Esophagus squamous epithelium (tissue), 5 donors: ENCODE measurements at places on chromosomes 5 and 9. TPM values are rescaled to one million over a fixed set of nuclear protein-coding genes. Genes with fewer than 3 reads are reported as not detected.

DNA sequence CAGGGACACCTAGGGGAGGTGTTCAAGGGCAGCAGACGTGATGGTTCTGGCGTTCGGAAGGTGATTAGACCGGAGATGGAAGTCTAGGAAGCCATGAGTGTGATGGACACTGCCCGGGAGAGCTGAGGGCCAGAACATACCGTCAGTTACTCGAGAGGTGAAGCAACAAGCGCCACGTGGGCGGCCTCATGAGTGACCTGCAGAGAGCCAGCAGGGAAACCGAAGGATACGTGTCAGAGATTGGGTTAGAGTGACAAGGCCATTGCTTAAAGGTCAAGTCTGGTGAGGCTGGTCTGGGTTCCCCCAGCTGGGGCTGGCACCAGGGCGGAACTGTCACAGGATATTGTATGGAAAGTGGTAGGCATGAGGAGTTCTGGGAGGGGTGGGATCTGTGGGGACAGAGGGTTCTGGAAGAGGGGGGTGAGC, 60.0 kb downstream of the C9orf50 start:
- DNase-seq: no peak

DNA sequence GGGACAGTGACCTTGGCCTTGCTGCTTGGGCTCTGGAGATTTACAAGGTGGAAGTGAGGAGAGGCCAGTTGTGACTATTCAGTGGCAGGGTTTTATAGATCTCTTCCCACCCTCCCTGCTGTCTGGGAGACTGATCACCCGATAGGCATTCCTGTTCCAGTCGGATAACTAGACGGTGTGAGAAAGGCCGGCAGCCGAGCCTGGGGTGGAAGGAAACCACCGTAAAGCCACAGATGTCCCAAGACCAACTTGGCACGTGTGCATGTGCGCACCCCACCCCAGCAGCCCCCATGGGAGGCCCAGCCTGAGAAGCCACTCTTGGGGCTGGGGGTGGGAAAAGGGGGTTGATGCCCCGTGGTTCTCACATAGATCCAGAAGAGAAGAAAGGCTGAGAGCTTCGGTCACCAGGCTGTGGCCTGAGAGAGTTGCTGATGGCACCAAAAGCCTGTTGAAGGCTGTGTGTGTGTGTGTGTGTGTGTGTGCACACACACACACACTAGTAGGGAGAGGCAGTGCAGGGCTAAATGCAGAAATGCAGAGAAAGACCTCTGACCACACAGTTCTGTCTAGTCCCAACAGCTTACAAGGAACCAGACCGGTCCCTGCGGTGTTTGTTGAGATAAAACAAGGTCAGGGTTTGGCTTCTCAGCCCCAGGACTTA, 225.8 kb downstream of the FANCC start:
- no peak for DNase-seq

DNA sequence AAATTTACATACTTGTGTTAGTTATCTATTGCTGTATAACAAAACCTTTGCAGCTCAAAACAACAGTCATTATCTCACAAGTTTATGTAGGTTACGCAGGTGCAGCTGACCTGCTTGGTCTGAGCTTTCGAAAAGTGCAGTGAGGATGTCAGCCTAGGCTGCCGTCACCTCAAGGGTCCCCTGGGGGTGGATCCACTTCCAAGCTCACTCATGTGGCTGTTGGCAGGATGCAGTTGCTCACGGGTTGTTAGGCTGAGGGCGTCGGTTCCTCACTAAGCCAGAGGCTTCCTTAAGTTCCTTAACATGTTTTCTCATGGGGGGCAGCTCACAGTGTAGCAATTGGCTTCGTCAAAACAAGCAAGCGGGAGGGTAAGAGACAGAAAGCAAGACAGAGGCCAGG, 139.8 kb downstream of the DOCK8 start:
- DNase-seq: no peak

- no peak for DNase-seq
Measured at GRCh38 chr9:134669399-134669955, 27.9 kb downstream of the COL5A1 start.

The AKNA gene
- total RNA-seq: 25.0 TPM

DNA sequence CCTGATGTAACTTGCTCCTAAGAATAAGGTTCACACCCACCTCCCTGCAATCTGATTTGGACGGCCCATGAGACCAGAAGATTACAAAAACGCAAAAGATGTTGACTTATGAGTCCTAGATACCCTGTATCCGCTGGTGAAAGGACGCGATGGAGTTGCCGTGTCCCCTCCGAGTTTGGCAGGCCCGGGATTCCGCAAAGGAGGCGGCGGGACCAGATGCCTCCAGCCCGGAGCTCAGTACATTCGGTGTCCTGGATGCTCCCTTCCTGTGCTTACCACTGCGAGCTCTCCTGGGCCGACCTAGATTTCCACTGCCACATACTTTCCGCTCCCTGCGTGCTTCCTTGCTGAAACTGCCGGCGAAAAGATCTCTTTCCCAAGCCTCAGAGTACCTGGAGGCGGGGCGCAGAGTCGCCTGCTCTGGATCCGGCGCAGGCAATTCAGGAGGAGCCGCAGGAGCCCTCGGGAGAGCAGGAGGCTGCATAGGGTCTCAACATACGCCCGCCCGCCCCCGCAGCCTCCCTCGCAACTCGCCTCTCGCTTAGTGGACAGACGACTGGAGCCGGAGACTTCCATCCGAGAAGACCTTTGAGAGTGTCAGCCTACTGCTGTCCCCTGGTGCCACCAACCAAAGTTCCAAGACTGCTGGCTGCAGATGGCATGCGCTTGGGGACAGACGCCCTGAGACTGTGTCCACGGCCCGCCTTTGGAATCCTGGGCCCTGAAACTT, 39.8 kb downstream of the ANXA2R start:
- DNase-seq: no peak

The GDA gene
- total RNA-seq: not detected

The KIF4B gene
- not detected for total RNA-seq

DNA sequence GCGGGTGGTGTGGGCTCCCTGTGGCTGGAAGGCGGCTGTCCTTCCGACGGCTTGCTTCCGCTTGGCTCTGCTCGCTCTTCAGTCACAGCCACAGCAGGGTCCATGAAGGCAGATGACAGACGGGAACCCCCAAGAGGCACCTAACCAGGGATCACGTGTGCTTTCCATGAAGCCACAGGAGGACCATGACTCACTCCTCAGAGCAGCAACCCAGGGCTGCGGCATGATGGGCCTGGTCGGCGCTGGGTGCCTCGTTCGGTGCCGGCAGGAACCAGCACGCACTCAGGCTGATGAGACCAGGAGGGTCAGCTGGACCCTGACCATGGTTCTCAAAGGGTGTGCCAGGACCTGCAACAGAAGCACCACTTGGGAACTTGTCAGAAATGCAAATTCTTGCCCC, 32.8 kb upstream of the MED10 start:
- no peak for DNase-seq

GRCh38 chr9:28542928-28543327, 969.6 kb upstream of the C9orf72 start:
- DNase-seq: no peak

The IL13 gene
- total RNA-seq: not detected

The PCDHB15 gene
- total RNA-seq: 0.09 TPM

DNA sequence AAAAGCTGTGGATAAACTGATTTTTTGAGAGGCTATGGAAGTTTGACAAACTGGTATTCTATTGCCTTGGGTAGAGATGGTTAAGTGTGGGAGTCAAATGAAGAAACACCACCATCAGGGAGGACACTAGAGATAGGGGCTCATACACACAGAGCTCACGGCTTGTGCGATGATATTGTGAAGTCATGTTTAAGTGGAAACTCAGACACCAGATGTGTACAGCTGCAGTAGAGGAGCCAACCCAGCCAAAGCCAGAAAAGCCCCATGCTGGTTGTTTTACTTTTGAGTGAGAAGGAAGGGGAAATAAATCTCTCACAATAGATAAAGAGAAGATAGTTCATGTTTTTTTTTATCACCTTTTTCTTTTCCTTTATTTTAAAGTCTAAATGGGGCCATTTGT, 377.7 kb downstream of the DMRT2 start:
- no peak for DNase-seq

DNA sequence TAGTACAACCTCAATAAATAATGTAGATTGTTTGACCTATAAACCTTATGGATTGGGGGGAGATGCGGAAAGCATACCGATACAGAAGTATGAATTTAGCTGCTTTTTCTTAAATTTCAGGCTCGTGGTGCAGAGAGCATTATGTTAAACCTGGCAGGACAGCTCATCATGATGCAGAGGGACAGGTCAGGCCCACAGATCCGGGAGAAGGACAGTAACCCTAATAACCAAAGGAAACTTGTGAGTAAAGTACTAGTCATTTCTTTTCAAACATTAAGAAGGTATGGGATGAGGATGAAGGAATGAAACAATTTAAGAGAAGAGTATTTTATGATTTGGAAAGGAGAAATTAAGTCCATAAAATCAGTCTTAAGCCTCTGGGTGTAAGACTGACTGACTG, 70.5 kb downstream of the ERMP1 start:
- DNase-seq: no peak

GRCh38 chr9:133256686-133257091, 18.3 kb downstream of the ABO start:
- no peak for DNase-seq

DNA sequence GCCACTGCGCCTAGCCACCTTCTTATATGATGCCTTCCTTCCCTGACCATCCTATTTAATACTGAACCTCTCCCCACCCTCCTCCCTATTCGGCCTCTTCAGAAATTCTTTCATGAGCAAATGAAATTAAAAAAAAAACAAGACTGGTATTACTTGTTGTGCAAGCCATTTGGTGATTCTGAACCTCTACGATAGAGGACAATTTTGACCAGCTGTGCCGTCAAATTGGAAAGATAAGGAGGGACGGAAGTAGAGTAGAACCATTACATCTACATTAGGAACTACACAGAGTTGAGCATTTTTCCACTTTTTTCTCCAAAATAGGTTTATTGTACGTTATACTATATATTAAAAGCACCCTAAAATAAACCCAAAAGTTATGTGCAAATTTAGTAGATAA, 2.9 kb downstream of the DHX29 start:
- DNase-seq: no peak

DNA sequence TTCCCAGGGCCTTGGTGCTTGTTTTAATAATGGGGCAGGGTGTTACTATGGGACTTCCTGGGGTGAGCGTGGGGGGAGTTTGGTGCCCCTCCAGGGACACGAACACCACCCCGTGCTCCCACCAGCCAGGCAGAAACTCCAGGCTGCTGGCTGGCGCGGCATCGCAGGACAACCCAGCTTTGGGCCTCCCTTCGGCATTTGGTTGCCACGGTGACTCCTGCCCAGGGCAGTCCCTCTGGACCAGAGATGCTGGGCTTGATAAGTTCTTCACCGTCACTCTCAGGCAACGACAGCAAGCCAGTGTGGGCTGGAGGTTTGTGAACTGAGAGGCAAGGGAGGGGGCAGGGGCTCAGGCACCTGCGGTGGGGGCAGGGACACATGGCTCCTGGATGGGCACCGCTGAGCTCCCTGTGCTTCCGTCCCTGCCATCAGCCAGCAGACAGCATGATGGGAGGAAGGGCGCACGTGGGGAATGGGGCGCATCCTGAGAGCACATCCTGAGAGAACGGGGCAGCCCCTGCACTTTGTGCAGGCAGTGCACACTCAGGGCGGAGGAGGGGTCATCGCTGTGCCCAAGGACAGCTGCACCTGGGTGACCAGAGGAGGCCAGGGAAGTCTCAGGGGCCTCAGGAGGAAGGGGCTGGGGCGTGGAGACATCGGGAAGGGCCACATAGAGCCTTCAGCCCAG, 116.4 kb downstream of the RXRA start:
- no peak for DNase-seq

GRCh38 chr5:137441476-137441875, 57.6 kb downstream of the SPOCK1 start:
- DNase-seq: no peak

DNA sequence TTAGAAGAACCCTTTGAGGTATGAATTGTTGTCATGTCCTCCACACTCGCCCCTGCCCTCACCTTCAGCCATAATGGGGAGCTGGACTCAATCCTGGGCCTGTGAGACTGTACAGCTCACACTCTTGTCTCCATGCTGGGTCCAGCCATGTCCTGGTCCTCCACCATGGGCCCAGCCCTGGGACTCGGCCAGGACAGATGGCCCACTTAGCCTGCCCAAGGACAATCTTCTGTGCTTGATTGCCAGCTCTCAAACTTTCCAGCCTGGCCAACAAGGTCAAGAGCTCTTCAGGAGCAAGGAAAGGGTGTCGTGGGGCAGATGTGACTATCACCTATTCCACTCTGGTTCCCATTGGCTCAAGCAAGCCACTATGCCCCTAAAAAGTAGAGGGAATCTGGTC, 90.8 kb downstream of the HRH2 start:
- no peak for DNase-seq

GRCh38 chr5:134626369-134627014, 6.1 kb downstream of the SAR1B start:
- no peak for DNase-seq

- no peak for DNase-seq
Measured at GRCh38 chr5:170469414-170469813, 34.4 kb upstream of the KCNIP1 start.
